H9 (cell line): ENCODE measurements at places on chromosomes 2 and 18. TPM values are rescaled to one million over a fixed set of nuclear protein-coding genes. Genes with fewer than 3 reads are reported as not detected.
A peak's percentile ranks its signal among the peaks of the same experiment; 100 is the strongest.

SERPINB10 gene
- total RNA-seq: not detected in 2 replicates

CHRND gene
- total RNA-seq: not detected in 2 replicates

FAP gene
- not detected in 2 replicates for total RNA-seq

CNDP1 gene
- total RNA-seq: 0.29 TPM in 1 of 2 replicates, not detected in the other

CFC1 gene
- 0.22 TPM in 1 of 2 replicates, not detected in the other for total RNA-seq

IKZF2 gene
- 1.9 and 3.0 TPM in 2 replicates for total RNA-seq

PFN4 gene
- total RNA-seq: not detected in 2 replicates

RNF125 gene
- 8.3 and 9.4 TPM in 2 replicates for total RNA-seq

PTPRN gene
- 6.3 and 6.5 TPM in 2 replicates for total RNA-seq

IL36B gene
- total RNA-seq: not detected in 2 replicates

DNA sequence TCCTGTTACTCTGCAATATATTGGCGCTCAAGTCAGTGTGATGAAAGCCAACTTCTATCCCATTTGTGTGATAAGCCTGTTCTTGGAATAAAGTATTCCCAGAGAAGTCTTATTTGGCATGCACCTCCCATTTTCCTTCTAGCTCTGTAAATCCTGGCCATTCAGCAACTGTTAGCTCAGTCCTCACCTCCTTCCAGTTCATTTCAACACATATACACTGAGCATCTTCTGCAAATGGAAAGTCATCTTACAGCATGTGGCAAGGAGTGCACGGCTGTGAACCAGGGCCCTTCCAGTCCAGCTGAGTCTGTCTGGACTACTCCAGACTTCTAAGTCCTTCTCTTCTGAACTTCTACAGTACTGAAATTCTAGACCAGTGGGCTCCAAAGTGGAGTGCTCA, 53.1 kb downstream of the SPATS2L start:
- no peak for DNase-seq
- no peak overlapping the region for H3K27ac ChIP-seq
- no peak overlapping the region for H3K4me3 ChIP-seq
- H3K36me3 ChIP-seq: no peaks in the 10 kb centered on the region
- H3K4me1 ChIP-seq: peaks cover 36% of the 10 kb centered on the region

DNA sequence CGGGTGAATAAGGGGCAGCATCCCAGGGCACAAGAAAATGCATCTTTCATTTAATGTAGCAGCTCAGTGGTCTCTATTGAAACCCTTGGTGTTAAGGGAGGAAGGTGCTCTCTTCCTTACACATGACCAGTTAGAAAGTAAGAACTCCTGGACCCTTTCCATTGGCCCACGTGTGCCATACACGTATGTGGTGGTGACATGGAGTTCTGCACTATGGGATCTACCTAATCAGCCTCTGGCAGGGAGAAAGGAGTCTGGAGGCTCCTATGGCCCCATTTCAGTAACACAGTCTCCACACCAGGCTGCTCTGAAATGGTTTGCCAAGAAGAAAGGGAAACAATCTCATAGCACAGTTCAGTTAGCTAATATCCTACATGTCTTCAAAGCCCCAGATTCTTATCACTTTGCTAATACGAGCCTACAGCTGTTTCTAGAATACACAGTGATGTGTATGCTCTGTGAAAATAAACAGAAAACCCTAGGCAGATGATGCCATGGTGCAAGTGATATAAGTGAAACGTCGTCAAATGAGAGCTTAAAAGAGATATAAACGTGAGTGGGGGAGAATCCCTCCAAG, 7.0 kb downstream of the EFEMP1 start:
- H3K27ac ChIP-seq: no peak overlapping the region
- no peak for DNase-seq
- H3K36me3 ChIP-seq: no peaks in the 10 kb centered on the region
- no peak overlapping the region for H3K4me3 ChIP-seq
- no peaks in the 10 kb centered on the region for H3K27me3 ChIP-seq

- no peak for DNase-seq
- no peak overlapping the region for H3K4me3 ChIP-seq
- H3K27ac ChIP-seq: no peak overlapping the region
- H3K4me1 ChIP-seq: no peaks in the 10 kb centered on the region; the same call in 1 of the 2 replicates
- H3K36me3 ChIP-seq: no peaks in the 10 kb centered on the region
Observed at GRCh38 chr2:168669151-168669550, 133.3 kb upstream of the NOSTRIN start.

GRCh38 chr2:10231551-10232085, 71.1 kb upstream of the HPCAL1 start:
- no peak for DNase-seq
- no peak overlapping the region for H3K4me3 ChIP-seq
- H3K4me1 ChIP-seq: no peaks in the 10 kb centered on the region
- no peaks in the 10 kb centered on the region for H3K36me3 ChIP-seq
- no peak overlapping the region for H3K27ac ChIP-seq

GRCh38 chr2:57444752-57445430, 601.7 kb upstream of the VRK2 start:
- H3K36me3 ChIP-seq: no peaks in the 10 kb centered on the region
- H3K4me1 ChIP-seq: no peaks in the 10 kb centered on the region

- DNase-seq: no peak
- H3K4me1 ChIP-seq: no peaks in the 10 kb centered on the region
- no peaks in the 10 kb centered on the region for H3K27me3 ChIP-seq
- H3K27ac ChIP-seq: no peak overlapping the region
- H3K36me3 ChIP-seq: peaks cover 47% of the 10 kb centered on the region
Observed at GRCh38 chr2:10658914-10659257, 30.9 kb downstream of the NOL10 start.

DNA sequence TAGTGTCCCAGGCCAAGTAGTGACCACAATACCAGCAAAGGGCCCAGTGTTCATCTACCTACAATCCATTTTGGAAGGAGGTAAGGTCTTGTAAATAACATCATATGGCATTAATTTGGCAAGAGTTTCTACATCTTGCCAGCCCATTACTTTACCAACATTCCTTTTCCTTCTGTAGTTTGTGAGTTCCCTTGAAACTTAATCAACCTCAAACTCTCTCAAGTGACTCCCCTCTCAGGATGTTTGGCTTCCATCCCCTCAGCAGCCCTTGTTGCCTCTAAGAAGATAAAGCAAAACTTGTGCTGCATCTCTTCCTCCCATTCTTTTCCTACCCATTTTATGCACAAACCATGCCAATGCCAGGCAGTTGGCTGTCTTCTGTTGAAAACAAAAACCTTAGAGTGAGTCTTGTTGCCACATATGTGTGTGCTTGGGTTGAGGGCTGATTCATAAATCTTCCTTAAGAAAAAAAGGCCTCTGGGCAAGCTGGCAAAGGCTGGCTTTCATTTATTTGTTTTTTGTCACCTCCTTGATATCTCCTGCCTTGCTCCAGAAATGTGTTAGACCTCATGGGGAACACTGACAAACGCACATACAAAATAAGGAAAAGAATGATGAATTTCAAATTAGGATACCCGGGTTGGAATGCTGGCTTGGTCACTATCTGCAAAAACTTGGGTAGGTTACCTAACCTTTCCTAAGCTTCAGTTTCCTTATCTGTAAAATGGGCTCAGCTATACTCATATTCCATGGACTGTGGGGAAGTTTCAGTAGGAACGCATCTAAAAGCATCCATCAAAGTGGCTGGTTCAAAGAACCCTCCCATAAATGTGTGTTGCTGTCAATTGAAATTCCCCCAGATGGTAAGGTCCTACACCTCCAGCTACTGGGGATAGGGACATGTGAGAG, 29.4 kb upstream of the ST3GAL5 start:
- H3K27me3 ChIP-seq: no peaks in the 10 kb centered on the region
- H3K36me3 ChIP-seq: no peaks in the 10 kb centered on the region; the same call in 2 of the 3 replicates
- H3K27ac ChIP-seq: no peak overlapping the region

GRCh38 chr2:74206180-74206688, 7.8 kb downstream of the MTHFD2 start:
- H3K4me1 ChIP-seq: peaks cover 10% of the 10 kb centered on the region
- no peaks in the 10 kb centered on the region for H3K27me3 ChIP-seq
- no peak overlapping the region for H3K27ac ChIP-seq
- DNase-seq: no peak
- H3K36me3 ChIP-seq: peaks cover 89% of the 10 kb centered on the region

GRCh38 chr18:36536426-36536825, 238.9 kb downstream of the FHOD3 start:
- no peaks in the 10 kb centered on the region for H3K27me3 ChIP-seq
- peak; percentile 31 for DNase-seq
- no peak overlapping the region for H3K4me3 ChIP-seq
- H3K27ac ChIP-seq: no peak overlapping the region
- H3K36me3 ChIP-seq: no peaks in the 10 kb centered on the region

DNA sequence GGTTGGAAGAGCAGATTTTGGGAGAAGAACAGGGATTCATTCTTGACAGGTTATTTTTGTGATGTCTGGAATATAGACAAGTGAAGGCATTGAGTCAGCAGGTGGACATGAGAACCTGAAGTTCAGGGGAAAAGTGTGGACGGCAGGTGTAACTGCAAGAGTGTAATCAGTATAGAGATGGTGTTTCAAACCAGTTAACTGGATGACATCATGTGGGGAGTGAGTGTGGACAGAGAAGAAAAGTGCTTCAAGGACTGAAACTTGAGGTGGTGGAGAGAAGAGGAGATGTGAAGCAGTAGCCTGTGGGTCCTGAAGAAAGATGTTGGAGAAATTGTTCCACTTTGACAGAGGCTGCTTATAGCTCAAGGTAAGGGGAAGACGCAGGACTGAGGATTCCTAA, 7.1 kb downstream of the IL1RL1 start:
- H3K4me1 ChIP-seq: no peaks in the 10 kb centered on the region
- H3K27me3 ChIP-seq: no peaks in the 10 kb centered on the region
- DNase-seq: no peak
- no peak overlapping the region for H3K27ac ChIP-seq
- no peaks in the 10 kb centered on the region for H3K36me3 ChIP-seq

DNA sequence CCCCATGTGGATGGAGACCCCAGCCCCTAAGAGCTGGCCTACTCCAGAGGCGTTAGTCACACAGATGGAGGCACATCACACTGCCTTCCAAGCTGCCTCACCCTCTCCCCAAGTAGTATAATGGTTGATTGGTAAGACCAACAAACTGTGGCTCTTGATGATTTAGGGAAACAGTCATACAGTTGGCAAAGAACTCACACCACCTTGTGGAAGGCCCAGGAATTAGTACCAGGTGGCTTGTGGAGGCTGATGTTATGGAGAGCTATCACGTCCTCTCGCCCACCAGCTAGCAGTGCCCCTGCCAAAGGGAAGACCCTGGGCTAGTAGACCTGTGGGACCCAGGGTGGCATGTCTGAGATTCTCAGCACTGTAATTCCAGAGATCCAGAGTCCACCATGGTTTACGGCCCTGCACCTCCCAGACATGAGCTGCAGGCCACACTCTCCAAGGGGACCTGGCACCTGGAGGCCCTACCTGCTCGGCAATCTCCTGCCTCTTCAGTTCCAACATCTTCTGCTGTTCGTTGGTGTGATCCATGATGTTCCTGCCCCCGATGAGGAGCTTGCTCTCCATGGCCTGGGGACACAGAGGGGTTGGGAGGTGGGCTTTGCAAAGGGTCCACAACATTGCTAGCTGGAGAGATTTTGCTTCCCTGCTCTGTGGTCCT, 26.3 kb downstream of the KIF3C start:
- H3K27me3 ChIP-seq: no peaks in the 10 kb centered on the region
- peaks cover 18% of the 10 kb centered on the region for H3K36me3 ChIP-seq
- no peak for DNase-seq
- no peak overlapping the region for H3K4me3 ChIP-seq

- DNase-seq: no peak
- no peaks in the 10 kb centered on the region for H3K27me3 ChIP-seq
- H3K27ac ChIP-seq: no peak overlapping the region
- H3K36me3 ChIP-seq: no peaks in the 10 kb centered on the region
- H3K4me3 ChIP-seq: no peak overlapping the region
Observed at GRCh38 chr2:225192869-225193268, 150.6 kb upstream of the DOCK10 start.

DNA sequence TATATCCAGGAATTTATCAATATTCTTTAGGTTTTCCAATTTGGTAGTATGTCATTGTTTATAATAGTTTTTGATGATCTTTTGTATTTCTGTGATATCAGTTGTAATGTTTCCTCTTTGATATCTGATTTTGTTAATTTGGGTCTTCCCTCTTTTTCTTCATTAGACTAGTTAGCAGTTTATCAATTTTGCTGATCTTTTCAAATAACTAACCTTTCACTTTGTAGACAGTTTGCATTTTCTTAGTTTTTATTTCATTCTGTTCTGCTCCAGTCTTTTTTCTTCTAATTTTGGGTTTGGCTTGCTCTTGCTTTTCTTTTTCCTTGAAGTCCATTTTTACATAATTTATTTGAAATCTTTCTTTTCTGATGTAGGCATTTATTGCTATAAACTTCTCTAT, 824.4 kb downstream of the LRP1B start:
- no peaks in the 10 kb centered on the region for H3K4me1 ChIP-seq
- H3K27me3 ChIP-seq: no peaks in the 10 kb centered on the region
- H3K27ac ChIP-seq: no peak overlapping the region
- H3K36me3 ChIP-seq: no peaks in the 10 kb centered on the region
- no peak overlapping the region for H3K4me3 ChIP-seq
- DNase-seq: no peak

DNA sequence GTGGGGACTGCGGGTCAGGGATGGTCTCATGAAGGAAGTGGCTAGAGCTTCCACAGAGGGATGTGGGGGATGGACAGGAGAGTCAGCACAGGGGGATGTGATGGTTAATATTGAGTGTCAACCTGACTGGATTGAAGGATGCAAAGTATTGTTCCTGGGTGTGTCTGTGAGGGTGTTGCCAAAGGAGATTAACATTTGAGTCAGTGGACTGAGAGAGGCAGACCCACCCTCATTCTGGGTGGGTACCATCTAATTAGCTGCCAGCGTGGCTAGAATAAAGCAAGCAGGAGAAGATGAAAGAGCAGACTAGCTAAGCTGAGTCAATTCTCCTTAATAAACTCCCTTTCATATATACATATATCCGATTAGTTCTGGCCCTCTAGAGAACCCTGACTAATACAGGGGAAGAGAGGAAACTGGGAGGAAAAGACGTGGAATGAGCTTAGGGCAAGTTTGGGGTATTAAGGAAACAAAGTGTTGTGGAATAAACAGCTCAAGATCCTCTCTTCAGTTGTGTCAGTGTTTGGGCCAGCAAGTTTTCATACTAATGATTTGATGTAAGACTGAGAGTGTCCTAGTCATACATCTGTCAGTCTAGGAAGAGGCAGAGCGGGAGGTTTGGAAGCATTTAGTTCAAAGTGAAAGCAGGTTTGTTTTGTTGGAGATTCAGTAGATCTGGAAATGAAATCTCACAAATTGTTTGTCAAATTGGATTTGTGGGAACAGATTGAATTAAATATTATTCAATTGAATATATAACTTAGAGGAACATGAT, 135.2 kb upstream of the NT5C1B start:
- no peak overlapping the region for H3K27ac ChIP-seq
- H3K4me3 ChIP-seq: no peak overlapping the region
- no peaks in the 10 kb centered on the region for H3K27me3 ChIP-seq
- no peak for DNase-seq

GRCh38 chr2:3169106-3169870, 208.3 kb downstream of the EIPR1 start:
- no peak overlapping the region for H3K4me3 ChIP-seq
- H3K27me3 ChIP-seq: no peaks in the 10 kb centered on the region
- peaks cover 23% of the 10 kb centered on the region for H3K36me3 ChIP-seq
- no peaks in the 10 kb centered on the region; the same call in 1 of the 2 replicates for H3K4me1 ChIP-seq
